Hematopoietic multipotent progenitor cell (in vitro differentiated cells): ENCODE measurements at places on chromosomes 3 and 15.

GRCh38 chr3:158685159-158685558, 12.7 kb upstream of the LXN start:
- no peak for DNase-seq

- DNase-seq = peak; percentile 24
Measured at GRCh38 chr3:17579289-17580031, 163.0 kb downstream of the TBC1D5 start.

- DNase-seq = no peak
Measured at GRCh38 chr15:99958426-99959097, 225.3 kb upstream of the LYSMD4 start.

- DNase-seq = no peak
Measured at GRCh38 chr3:38459499-38460048, 5.9 kb downstream of the ACVR2B start.

DNA sequence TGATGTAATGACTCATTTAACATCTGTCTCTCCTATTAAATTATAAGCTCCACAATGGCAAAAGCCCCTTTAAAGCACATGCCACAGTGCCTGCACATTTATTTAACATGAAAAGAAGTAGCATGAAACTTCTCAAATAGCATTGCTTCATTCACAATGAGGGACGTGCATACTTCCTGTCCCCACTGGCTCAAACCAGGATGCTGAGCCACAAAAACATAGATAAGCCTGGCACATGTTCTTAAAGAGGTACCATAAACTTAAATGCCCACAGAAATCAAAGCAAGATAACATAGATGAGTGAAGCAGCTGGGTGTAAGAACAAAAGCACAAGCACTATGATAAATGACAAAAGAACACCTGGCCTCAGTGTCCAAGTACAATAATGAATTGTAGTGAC, 3.8 kb downstream of the TP53BP1 start:
- peak; percentile 15 for DNase-seq

- peak; percentile 37 for DNase-seq
Measured at GRCh38 chr3:136819731-136820679, 1.1 kb downstream of the SLC35G2 start.

GRCh38 chr3:48750856-48751255, 33.8 kb upstream of the IP6K2 start:
- no peak for DNase-seq

- no peak for DNase-seq
Measured at GRCh38 chr3:127660621-127661251, 12.0 kb upstream of the ABTB1 start.

- DNase-seq = peak; percentile 18
Measured at GRCh38 chr15:72197460-72198355, at the start of gene GRAMD2A. Gene GRAMD2A, minus strand, starts transcription at chr15:72197787.

GRCh38 chr3:187520027-187520945, 149.9 kb downstream of the SST start:
- no peak for DNase-seq

GRCh38 chr3:26104851-26105251, 315.0 kb downstream of the OXSM start:
- no peak for DNase-seq

GRCh38 chr15:36896949-36897348, 203.4 kb downstream of the MEIS2 start:
- no peak for DNase-seq

- peak; percentile 90 for DNase-seq
Measured at GRCh38 chr15:41695750-41696436, 35.7 kb downstream of the MGA start.

DNA sequence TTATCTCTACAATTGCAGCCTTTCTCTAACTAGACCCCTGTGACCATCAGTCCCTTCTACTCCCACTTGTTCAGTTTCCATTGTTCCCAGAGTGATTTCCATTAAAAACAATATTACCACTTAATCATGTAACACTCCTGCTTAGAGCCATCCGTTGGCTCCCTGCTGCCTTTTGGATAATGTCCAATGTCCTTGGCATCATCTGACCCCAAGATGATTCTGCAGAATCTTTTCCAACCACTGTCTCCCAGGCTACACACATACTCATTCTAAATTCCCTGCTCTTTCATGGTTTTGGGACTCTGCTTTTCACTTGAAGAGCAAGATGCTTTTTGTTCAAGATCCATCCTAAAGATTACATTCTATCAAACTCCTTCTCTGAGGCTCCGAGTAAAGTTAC, 7.1 kb downstream of the KCNH8 start:
- no peak for DNase-seq

DNA sequence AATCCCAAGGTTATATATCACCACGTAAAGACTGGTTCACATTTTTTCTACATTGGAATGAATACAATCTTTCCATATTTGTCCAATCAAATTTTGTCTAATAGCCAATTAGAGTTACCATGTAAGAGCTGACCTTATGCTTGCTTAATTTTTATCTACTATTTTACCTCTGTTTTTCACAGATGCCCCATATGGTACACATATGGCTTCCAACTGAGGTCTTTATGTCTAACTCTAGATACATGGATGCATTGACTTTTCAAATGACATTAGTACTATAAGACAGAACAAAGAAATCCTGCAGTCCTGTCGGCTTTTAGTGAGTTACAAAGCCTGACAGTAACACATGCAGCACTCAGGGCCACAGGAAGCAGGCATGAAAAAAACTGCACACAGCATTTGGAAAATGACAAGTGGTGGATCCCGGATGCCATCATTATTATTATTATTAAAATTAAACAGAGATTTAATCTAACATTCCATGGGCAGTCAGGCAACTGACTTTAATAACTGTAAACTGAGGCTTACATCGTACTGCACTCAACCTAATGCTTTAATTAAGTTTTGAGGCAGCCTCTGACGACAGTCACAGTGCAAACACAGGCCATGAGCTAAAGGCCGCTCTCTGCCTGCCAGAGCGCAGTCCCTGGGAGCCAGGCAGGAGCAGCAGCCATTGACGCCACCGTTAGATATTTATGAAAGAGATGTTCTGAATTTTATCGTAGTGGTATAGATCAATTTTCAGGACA, 113.9 kb upstream of the TMCO5A start:
- no peak for DNase-seq

DNA sequence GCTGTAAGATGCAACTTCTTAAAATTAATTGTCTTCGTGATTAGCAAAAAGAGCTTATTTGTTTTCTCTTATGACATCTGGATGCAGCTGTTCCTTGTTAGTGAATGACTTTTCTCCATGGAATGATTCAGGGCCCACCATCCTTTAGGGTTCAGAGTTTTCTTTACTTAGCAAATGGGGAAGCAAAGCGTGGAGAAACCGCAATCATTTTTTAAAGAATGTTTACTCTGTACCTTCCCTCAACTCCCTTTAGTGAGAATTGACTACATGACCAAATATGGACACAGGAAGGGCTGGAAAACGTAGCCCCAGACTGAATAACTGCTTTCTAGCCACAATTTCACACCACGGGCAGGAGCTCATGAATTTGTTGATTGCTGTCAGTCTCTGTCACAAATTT, 130.1 kb downstream of the EDEM1 start:
- no peak for DNase-seq

- DNase-seq = no peak
Measured at GRCh38 chr3:131453533-131453932, 49.2 kb downstream of the MRPL3 start.

DNA sequence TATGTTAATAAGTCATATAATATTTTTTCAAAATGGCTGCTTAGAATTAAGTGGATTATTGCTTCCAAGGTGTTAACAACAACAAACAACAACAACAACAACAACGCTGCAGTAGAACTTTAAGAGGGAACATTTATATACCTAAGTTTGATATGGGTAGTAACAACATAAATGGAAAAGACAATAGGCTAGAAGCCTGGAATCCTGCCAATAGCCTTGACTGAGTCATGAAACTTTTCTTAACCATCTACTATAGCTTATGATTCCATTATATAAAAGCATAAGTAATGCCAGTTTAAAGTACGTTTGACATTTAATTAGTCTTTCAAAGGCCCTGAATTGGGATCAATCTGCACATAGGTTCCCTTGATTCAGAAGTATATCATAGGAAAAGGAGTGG, 31.2 kb downstream of the SATB1 start:
- no peak for DNase-seq

GRCh38 chr3:82122554-82123345, 361.3 kb upstream of the GBE1 start:
- DNase-seq = no peak

DNA sequence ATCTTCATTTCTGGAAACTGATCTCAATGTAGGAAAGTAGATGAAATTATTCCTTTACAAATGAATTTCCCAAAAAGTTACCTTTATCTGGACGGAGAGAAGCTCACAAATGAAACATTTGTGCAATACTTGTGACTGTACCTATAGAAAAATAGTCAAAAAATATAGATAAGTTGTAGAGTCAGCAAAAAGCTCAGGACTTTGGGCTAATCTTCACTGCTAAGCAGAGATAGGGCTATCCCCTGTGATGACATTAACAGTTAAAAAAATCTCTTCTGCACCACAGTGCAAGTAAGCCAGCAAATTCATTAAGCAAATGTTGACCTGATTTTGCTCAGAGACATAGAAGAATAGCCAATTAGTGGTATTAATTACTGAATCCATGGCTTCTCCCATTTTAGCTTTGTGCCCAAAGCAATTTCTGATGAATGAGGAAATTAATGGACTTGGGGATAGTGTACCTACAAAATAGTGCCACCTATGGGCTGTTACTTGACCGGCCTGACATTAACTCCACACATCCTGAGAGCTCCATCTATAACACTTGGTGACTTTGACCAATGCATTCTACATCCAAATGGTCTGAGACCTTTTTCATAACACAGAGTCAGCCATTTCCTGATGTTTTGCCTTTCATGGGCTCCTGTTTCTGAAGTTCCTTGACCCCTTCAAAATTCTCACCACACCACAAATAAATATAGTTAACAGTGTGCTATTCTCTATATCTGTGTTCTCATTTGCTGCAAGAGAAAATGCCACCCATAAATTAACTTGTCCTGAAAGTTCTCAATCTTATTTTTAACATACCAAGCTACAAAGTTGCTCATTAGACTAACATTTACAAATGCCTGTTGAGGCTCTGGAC, 105.0 kb downstream of the SSR3 start:
- peak; percentile 17 for DNase-seq

DNA sequence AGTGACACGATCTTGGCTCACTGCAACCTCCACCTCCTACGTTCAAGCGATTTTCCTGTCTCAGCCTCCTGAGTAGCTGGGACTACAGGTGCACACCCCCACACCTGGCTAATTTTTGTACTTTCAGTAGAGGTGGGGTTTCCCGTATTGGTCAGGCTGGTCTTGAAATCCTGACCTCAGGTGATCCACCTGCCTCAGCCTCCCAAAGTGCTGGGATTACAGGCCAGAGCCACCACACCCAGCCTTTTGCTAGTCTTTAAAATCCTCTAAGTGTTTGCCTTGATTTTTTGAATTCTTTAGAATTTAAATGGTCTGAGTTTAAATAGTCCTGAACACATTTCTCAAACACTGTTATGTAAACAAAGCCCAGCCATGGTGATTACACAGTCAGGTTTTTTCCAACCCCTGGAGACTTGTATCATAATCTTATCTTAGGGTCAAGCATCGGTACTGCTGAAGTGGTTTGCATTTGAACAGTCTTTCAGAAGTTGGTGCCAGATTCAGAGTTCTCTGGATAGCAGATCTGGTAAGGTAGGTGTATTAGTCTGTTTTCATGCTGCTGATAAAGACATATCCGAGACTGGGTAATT, 28.2 kb upstream of the PIAS1 start:
- DNase-seq = no peak

GRCh38 chr3:55823001-55823400, 335.9 kb upstream of the WNT5A start:
- no peak for DNase-seq

DNA sequence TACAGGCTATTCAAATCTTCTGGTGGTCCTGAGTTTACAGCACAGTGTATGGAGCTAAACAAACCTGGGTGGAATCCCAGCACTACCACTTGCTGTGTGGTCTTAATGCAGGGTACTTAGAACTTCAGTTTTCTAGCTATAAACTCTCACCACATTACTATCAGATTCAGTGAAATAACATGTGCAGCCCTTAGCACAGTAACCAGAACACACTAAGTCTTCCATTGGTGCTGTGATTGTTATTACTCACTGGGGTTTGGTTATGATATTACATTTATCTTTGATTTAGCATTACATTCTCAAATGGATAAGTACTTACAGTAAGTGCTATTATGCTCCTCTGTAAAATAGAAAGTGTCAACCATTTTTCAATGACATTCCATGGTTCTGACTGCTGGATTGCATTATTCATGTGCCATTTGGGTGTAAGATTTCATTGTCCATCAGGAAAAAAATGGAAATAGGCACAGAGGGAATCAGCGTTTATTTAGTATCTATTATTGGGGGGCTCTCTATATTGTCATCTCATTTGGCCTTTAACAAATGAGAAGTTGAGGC, 81.9 kb downstream of the PDE8A start:
- no peak for DNase-seq

GRCh38 chr3:122789585-122790273, 3.9 kb downstream of the HSPBAP1 start:
- no peak for DNase-seq

DNA sequence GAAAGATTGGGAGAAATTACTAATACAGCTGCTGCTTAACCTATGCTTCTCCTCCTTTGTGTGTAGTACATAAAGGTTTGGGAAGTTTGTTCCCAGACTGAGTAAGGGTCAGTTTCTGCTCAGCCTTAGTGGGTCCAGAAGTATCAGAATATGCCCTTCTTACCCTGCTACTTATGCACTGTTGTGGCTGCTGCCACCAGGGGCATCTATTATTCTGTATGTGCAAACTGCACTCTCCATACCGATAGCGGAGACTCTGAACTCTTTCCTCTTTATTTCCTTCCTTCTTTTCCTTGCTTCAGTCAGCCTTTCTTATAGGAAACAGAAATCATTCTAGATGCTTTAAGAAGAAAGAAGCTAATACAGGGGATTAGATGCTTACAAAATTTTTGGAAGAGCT, 4.0 kb downstream of the NEDD4 start:
- DNase-seq = no peak

DNA sequence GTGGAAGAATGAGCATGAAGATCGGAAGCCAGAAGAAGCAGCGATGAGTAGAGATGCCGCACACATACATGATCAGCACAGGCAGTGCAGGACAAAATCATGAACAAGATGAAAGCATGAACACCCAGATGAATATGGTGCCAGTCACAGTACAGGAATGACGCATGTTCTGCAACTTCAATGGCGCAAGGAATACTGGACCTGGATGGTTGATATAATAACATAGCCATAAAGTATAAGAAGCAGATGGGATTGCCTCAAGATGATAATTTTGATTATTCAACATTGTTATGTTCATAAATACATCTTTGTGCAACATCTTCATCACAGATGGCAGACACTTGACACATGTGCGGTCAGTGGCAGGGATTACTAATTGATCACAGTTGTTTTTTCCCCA, 59.7 kb upstream of the SLCO3A1 start:
- no peak for DNase-seq

- DNase-seq = no peak
Measured at GRCh38 chr3:178343433-178344038, 192.7 kb upstream of the KCNMB2 start.

- no peak for DNase-seq
Measured at GRCh38 chr3:184801241-184801785, 10.7 kb upstream of the VPS8 start.
